ENCODE measurements at places on chromosomes 1 and 21.

GRCh38 chr1:28865997-28866650 lies 48.2 kb upstream of the EPB41 start:
- no peak for DNase-seq

DNA sequence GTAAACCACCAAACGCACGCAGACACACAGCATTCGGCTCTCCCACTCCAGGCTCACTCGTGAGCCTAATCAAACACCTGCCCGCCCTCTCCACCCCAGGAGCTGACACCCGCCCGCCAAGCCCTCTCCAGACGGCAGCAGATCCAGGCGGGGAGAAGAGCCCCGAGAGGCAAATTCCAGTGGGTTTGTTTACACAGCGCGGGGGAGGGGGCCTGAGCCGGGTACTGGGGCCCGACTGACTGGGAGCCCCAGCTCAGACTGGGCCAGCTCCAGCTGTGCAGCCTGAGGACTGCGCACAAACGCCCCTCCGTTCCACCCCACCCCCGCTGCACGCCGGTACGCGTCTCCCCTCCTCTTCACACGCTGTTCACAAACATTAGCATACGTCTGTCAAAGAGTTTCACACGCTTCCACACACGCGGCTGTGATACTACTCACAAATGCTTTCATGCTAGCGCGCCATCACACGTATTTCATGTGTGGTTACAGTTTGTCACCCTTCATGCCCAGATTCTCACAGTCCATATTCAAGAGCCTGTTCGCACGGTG lies 1.0 kb upstream of the EFNA1 start:
- peak; percentile 13 for DNase-seq

DNA sequence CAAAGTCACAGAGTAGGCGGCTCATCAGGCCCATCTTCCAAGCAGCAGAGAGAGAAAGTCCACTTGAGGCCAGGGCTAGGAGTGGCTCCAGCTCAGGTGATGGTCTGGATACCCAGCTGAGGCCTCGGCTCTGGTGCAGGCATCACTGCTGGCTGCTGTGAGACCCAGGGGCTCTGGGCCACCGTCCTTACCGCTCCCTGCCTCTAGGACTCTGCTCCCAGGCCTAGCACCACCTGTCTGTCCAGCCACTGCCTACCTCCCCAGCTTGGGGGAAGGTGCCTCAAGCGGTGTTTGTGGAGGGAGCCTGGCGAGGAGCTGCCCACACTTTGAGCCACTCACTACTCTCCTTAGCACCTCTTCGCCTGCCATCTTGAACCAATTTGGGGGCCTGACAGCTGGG lies 57.9 kb downstream of the DMRTB1 start:
- DNase-seq: no peak

DNA sequence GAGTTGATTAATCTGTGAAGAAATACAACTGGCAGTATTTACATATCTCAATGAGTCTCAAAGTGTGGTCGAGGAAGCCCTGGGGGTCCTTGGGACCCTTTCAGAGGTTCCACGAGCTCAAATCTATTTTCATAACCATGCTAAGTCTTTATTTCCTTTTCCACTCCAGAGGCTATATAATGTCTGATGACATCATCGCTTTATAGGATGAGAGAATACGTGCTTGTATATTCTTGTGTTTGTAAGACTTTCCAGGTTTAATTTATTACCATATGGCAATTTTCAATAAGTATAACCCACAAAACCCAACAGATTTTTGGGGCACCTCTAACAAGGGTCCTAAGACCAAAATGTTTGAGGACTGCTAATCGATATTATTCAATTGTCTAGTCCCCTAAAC lies 1.4 kb upstream of the SLC19A2 start:
- DNase-seq: no peak

DNA sequence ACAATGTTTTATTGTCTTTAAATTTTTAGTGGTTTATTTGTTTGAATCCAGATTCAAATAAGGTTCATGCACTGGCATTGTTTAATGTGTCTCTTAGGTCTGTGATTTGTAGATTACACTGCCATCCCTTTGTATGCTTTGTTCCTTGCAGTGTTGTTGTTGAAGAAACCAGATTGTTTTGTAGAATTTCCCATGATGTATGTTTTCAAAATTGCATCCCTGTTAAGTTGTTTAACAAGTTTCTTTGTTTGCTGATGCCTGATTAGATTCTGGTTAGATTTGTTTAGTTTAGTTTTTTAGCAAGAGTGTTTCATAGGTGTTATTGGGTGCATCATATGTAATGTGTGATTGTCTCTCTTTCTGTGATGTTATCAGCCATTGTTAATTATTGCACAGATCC lies 5.5 kb upstream of the AVPR1B start:
- no peak for DNase-seq

GRCh38 chr1:27666294-27666693 lies 5.7 kb downstream of the IFI6 start:
- no peak for DNase-seq

DNA sequence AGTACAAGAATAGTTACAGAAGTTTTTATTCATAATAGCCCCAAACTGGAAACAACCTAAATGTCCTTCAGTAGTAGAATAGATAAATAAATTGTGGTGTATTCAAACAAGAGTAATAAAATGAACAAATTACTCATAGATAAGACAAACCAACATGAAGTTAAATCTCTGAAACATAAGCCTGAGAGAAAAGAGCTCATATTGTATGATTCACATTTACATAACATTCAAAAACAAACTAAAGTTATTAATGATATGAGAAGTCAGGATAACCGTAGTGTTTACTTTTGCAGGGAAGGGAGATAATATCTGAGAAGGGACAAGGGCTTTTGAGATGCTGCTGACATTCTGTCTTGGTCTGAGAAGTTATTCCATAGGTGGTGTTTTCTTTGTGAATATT lies 13.5 kb downstream of the STPG1 start:
- DNase-seq: no peak

DNA sequence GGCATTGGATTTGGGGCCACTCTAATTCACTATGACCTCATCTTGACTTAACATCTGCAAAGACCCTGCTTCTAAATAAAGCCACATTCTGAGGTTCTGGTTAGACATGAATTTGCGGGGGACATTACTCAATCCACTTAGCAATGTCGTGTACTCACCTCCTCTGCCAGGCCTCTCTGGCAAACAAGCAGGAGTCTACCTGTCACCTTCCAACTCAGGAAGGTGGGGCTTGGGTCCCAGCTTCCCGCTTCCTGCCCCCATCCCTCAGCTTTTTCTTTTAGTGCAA lies 177.8 kb downstream of the PSMG1 start:
- DNase-seq: no peak

DNA sequence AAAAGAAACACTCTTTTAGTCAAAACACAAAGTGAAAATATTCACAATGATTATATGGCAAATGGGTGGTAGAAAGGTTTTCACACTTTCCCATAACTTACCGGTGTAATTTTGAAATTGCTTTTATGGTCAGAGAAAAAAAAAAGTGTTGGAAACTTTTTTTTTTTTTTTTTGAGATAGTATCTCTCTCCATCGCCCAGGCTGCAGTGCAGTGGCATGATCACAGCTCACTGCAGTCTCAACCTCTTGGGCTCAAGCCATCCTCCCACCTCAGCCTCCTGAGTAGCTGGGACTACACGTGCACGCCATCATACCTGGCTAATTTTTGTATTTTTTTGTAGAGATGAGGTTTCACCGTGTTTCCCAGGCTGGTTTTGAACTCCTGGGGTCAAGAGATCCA lies 3.3 kb downstream of the IFNGR2 start:
- DNase-seq: no peak

DNA sequence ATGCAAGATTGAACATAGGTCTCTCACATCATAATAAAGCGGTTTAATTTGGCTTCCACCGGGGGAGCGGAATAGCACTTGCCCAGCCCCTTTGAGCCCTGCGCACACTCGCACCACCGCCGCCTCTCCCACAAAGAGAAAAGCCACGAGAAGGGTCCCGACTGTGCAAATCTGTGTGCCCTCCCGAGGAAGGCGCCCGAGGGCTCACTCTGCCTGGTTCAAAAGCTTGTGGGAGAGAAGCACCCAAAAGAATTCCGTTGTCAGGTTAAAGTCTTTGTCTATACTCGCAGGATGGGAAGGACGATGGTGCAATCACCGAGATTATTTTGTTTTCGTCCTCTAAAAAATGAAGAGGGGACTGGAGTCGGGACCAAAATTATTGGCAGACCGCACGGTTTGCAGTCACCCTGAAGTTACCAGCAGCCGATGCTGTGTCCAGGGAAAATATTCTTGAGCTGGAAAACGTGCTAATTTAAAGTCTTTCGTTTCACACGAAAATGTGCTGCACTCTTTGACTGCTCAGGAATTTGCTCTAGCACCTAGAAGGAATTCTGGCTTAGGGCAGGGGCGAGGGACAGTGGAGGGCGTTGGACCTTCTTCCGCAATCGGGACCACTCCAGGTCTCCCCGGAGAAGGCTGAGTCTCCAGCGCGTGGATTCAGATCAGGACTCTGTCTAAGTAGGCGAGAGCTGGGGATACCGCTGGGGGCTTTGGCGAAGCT lies 6.6 kb upstream of the SIM2 start:
- no peak for DNase-seq

DNA sequence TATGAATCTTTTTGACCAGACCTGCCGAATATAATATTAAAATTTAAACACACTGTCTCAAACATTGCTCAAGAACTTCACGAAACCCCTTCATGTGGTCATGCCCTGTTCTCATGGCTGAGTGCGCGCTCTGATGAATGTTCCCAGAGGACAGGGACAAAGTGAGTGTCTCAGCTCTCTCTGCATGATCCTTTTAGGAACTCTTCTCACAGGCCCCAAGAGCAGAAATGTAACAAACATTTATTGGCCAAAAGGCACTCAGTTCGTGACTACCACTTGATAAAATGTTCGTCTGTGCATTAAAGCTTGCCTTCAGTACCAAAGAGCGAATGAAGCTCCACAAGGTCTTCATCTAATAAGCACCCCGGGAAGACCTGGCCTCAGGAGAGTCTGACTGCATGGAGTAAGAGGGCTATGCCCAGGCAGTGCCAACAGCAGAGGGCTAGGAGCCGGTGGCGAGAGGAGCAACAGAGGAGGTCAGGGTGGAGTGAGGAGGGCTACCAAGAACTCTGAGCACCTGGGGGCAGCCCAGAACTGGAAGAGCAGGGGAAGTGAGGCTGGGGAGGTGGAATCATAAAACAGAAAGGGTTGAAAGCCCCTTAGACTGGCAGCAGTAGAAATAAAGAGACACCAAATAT lies 171.1 kb downstream of the RHOU start:
- DNase-seq: no peak

- DNase-seq: no peak
Observed at GRCh38 chr1:209109001-209109785, 474.3 kb upstream of the CAMK1G start.

DNA sequence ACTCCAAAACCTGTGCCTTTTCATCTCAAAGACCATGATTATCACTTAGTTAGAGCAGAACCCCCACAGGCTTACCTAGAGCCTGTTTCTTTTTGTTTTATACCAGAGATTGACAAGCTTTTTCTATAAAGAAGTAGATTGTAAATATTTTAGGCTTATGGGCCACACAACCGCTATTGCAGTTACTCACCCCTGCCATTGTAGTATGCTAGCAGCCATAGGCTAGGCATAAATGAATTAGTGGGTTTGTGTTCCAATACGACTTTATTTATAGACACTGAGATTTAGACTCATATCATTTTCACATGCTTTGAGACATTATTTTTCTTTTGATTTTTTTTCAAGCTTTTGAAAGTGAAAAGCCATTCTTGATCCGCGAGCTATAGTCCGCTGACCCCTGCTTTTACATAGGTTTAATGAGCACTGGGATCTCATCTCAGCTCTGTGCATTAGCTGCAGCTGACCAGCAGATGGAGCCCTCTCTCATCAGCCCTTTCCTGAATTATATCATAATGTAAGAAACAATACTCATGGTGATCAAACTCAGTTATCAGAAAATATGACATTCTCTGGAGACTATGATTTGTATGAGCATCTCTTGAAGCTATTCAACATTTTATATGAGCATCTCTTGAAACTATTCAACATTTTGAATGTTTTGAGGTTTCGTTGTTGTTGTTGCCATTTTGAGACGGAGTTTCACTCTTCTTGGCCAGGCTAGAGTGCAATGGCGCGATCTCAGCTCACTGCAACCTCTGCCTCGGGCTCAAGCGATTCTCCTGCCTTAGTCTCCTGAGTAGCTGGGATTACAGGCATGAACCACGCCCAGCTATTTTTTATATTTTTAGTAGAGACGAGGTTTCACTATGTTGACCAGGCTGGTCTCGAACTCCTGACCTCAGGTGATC lies 111.9 kb upstream of the L1TD1 start:
- DNase-seq: peak; percentile 8

GRCh38 chr1:221772117-221772516 lies 30.2 kb upstream of the DUSP10 start:
- no peak for DNase-seq

DNA sequence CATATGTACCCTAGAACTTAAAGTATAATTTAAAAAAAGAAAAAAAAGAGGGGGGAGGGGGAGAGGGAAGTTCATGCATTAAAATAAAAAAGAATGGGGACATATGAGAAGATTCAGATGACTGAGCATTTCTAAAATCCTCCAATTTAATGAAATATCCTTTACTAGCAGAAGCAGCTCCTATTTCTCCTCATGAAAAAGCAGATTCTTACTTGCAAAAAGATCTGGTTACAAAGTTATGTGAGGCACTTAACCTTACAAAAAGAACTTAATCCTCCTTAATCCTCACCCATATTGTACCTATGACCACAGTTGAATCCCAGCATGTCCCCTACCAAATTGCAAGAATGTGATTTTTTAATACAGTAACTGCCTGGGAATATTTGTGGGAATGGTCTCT lies 298.5 kb downstream of the SRGAP2C start:
- DNase-seq: no peak

- DNase-seq: no peak
Observed at GRCh38 chr1:63612971-63613370, 19.8 kb downstream of the PGM1 start.
